ENCODE measurements at places on chromosomes 16 and 17. TPM values are rescaled to one million over a fixed set of nuclear protein-coding genes. Genes with fewer than 3 reads are reported as not detected.

The CTRB1 gene
- total RNA-seq: 2.7 TPM

DNA sequence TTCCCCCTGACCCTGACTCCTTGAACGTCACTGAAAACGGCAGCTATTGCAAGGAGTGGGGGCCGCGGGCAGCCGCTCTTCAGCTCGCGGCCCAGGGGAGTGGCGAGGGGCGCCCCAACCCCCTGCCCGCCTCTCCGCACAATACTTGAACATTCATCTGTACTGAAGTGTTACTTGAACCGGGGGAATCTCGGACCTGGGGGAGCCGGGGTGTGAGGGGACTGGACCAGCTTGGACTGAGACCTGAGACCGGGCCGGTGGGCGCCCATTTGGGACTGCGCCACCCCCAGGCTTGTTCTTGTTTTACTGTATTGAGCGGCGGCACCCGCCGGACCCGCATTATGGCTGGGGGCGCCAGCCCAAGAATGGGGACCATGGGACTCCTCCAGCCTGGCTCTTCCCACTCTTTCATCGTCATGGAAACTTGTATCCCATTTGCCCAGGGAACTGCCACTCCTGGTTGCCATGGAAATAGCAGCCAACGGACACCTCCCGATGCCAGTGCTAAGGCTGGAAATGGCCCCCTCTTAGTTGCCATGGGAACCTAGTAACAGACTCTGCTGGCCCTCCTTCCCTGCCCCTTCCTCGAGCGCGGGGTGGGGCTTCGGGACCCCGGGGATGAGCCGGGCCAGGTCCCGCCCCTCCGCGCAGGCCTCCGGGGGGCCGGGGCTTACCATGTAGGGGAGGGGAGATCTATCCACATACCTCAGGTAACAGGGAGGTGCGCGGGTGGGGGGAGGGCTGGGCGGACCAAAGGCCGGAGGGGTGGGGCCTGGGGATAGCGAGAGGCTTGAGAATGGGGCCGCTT, 805 bp upstream of the ORAI3 start:
- no peak for DNase-seq

GRCh38 chr17:31581491-31581890, 190.0 kb downstream of the RAB11FIP4 start:
- DNase-seq: no peak

DNA sequence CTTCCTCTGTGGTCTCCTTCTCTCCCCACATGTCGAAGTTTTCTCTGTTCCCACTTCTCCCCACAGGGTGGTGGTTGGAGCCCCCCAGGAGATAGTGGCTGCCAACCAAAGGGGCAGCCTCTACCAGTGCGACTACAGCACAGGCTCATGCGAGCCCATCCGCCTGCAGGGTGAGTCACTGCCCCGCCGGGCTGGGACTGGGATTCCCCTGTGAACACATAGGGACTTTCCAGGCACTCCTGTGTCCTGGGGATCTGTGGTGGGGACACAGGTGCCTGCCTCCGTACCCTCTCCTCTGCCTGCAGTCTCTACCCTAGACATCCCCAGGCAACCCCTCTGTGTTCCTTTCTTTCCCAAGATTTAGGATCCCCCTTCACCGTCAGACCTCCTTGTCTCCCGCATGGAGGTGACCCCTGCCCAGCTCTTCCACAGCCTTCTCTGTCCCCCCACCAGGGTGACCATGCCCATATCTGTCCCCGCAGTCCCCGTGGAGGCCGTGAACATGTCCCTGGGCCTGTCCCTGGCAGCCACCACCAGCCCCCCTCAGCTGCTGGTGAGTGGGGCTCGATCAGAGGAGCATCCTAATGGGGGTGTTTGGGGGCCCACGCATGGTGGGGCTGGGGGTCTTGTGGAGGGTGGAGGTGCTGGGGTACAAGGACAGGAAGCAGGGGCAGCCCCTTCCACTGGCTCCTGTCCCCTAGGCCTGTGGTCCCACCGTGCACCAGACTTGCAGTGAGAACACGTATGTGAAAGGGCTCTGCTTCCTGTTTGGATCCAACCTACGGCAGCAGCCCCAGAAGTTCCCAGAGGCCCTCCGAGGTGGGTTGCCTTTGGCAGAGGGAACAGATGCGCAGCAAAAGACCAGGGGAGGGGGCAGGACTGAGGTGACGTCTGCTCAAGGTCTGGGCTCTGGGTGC, 5.8 kb downstream of the ITGAM start:
- DNase-seq: no peak

The ZNF768 gene
- total RNA-seq: 68.3 TPM

DNA sequence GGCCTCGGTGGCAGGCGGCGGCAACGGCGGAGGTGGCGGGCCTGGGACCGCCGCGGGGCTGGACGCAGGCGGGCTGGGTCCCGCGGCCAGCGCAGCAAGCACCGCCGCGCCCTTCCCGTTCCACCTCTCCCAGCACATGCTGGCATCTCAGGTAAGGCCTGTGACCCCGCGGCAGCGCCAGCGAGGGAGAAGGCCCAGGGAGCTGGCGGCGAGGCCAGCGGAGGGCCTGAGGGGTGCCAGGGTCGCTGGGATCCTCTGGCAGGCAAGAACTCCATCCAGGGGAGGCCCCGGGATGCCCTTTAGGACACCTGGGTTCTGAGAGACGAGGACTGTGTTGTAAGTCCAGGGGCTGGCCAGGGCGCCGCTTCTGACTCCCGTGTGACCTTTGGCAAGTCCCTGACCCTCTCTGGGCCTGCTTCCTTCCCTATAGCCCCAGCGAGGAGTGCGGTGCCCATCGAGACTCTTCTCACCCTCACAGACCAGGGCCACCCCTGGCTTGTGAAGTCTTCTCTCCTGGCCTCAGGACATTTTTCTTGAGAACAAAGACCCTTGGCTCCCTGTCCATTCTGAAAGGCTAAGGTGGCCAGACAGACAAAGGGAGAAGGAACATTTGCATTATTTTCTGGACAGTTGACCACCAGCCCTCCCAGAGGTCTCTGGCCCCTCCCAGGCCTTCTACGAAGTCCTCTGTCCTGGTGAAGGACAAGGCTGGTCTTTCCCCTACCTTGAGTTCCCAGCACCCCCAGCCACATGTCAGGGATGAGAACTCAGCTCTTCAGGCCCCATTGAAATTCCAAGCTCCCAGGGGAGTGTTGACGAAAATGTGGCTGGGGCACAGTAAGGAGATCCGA, 6.3 kb downstream of the TBX2 start:
- DNase-seq: no peak

The PLA2G10 gene
- 0.23 TPM for total RNA-seq

Data from Panc1 (cell line).